ENCODE measurements at places on chromosomes 3 and 15. TPM values are rescaled to one million over a fixed set of nuclear protein-coding genes. Genes with fewer than 3 reads are reported as not detected.

ZNF502 gene
- 2.3 TPM for polyA plus RNA-seq

RASL12 gene
- not detected for polyA plus RNA-seq

CP gene
- not detected for polyA plus RNA-seq

GPR160 gene
- 16.9 TPM for polyA plus RNA-seq

NCEH1 gene
- polyA plus RNA-seq: 2.6 TPM

NTRK3 gene
- not detected for polyA plus RNA-seq

Measured in naive thymus-derived CD8-positive, alpha-beta T cell (primary cell).